ENCODE measurements at places on chromosomes 12 and 14.
A peak's percentile ranks its signal among the peaks of the same experiment; 100 is the strongest.

GRCh38 chr12:123936956-123937706 is 35.5 kb downstream of the CCDC92 start:
- DNase-seq = no peak

DNA sequence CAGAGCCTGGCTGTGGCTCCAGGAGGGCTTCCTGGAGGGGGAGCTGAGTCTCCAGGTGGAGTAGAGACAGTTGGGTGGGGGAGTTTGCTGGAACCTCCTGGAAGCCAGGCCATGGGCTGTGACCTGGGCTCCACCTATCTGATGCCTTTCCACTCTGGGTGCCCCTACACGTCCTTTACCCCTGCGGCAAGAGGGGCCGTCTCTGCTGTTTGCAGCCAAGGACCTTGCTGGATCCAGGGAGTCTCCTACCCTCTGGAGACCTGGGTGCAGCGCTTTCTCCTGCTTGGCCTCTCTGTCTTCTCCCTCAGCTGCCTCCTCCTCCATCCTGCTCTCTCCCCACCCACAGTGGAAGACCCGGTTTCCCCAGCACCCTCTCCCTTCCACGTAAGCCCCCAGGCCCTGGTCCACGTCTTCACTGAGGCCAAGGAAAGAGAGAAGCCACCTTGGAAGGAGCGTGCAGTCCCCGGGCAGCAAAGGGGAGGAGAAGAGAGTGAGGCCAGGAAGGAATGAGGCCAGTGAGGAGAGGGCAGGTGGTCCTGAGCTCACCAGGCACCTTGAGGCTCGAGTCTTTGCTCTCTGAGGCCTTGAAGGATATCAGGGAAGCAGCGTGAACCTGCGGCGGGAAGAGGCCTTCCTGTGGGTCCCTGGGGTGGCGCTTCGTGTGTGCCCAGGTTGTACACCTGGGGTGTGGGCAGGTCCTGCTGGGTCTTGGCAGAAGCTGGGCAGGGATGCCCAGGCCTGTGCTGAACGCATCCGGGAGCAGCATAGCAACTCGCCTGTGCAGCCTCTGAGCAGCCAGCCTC is 294.3 kb upstream of the RTL1 start:
- no peak for DNase-seq

DNA sequence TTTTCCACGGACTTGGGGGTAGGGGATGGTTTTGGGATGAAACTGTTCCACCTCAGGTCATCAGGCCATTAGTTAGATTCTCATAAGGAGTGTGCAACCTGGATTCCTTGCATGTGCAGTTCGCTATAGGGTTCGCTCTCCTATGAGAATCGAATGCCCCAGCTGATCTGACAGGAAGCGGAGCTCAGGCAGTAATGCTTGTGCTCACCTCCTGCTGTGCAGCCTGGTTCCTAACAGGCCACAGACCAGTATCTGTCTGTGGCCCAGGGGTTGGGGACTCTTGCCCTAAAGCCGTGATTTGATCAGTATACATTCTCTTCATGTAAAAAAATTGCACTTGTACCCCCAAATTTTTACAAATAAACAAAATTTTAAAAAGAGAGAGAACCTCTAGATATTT is 219.4 kb upstream of the CPNE8 start:
- no peak for DNase-seq

DNA sequence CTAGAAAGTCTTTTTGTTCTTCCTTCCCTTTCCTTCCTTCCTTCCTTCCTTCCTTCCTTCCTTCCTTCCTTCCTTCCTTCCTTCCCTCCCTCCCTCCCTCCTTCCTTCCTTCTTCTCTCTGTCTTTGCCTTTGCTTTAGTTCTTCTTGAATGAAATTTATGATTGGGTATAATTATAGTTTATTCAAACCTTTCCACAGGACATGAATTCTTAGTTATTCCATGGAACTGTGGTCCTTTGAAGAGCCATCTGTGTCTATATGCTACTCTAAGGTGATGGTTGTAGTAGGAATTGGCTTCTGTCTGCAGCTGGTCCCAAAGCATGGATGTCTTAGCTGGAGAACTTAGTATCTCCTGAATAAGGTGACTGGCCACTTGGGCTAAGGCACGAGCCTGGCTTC is 64.8 kb downstream of the IGF1 start:
- DNase-seq = no peak

DNA sequence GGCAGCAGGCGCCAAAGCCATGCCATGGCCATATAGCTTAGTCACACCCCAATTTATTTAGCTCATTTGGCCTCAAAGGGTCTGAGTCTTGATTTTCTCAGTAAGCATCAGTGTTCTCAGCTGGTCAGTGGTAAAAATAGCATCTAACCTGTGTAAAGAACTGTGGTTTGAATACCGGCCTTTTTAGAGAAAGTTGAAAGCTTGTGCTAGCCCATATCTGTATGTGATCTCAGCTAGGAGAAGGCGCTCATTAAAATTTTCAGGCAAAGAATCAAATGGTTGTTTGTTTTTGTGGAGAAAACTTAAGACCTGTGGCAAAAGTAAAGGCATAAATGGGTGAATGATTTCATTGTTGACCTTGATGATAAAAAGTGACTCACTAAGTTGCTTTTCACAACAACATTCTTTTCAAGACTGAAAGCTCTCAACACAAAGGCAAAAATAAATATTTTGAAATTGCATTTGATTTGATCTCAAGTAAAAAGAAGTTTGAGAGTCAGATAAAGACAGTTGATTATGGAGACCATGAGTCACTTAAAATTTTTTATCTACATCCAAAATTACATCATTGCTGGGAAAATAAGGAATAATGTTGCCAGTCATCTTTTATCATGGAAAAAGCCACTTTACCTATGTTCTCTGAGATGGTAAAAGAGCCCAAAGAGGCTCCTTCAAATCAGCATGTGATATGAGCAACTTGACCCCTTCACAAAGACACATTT is 128.5 kb upstream of the RGS6 start:
- no peak for DNase-seq

DNA sequence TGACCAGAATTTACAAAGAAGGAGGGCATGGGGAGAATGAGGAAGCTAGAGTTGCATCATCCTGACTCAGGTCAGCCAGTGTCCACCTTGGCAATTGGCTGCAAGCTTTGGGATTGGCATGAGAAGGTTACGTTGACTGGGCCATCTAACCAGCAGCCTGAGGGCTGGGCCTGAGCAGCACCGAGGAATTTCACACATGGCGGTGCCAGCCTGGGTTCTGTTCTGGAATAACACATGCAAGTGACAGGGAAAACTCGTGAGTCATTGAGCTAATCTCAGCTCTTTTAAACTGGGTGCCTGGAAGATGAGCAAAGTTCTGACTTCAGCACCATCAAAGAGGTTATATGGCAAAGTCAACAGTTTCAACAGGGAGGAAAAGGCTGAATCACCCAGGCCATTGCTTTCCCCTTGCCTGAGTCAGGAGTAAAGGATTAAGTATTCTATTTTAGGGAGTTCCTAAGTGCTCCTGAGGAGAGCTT is 543.2 kb upstream of the TBX3 start:
- DNase-seq = peak; percentile 90

GRCh38 chr14:78197051-78197450 is 26.9 kb downstream of the NRXN3 start:
- DNase-seq = no peak

GRCh38 chr14:33357225-33358010 is 418.7 kb downstream of the NPAS3 start:
- no peak for DNase-seq

- DNase-seq = peak; percentile 67
Observed at GRCh38 chr12:65607401-65607841, 216.9 kb upstream of the HMGA2 start.

GRCh38 chr12:69329669-69330428 is 18.3 kb upstream of the LYZ start:
- no peak for DNase-seq

- DNase-seq = peak; percentile 16
Observed at GRCh38 chr14:57246933-57247657, 21.6 kb downstream of the EXOC5 start.

DNA sequence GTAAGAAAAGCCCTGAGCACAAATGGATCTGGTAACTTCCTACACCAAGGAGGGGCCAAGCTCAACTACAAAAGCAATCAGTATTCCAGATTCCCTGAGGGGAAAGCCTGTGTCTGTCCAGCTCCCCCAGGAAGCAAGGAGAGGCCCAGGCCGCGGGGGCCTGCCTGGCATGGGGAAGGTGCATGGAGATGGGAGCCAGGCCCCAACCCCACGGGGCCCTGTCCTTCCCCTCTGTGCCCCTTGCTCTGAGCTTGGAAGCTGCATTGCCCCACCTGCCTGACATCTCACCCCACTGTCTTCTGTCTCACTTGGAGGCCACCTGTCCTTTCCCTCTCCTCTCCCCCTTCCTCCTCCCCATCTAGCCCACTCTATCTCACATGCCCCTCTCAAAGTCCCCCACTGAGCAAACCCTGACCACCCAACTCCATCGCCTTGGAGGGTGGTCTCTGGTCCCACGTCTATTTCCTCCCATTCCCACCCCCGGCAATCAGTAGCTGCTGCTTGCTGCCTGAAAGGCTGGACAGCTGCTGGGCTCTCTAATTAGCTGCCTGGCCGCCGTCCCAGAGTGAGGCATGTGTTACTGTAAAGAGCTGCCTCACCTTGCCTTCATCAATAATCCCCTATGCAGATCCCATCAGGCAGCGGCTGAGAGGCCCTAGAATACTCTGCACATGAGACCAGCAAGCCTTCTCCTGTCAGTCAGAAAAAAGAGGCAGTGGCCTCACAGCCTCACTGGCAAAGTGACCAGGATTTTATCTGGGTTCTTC is 3.4 kb upstream of the TMEM229B start:
- DNase-seq = no peak

DNA sequence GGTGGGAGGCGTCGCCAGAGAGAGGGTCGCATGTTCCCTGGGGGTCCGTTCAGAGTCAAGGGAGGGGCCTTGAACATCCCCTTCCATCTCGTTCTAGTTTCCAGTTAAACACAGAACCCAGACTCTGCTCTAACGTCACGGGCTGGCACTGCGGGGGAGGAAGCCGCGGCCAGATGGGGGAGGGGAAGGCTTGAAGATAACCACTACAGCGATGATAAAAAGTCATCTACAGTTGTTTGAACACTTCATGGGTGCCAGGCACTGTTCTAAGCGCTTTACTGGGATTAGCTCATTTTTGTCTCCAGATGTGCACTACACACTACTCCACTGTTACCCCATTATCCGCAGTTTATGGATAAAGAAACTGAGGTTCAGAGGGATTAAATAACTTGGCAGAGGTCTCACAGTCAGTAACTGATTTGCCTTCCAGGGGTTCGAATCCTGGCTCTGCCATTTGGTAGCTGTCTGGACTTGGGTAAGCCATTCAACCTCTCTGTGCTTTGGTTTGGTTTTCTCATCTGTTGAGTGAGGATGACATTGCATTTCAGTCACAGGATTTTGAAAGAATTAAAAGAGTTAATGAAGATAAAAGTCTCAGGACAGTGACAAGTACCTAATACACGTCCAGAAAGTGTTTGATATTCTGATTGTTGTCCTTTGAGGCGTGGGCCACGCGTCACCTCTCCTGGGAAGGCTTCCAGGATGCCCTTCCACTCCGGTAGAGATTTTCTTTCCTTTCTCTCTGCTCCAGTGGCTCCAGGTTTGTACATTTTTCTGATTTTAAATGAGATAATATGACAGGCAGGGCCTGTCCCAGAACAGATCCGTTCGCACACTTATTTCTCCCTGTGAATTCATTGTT is 798 bp upstream of the RASAL1 start:
- no peak for DNase-seq

GRCh38 chr12:63238892-63239291 is 87.9 kb upstream of the AVPR1A start:
- DNase-seq = peak; percentile 0

- DNase-seq = no peak
Observed at GRCh38 chr12:48969833-48970701, 1.5 kb downstream of the WNT10B start.

DNA sequence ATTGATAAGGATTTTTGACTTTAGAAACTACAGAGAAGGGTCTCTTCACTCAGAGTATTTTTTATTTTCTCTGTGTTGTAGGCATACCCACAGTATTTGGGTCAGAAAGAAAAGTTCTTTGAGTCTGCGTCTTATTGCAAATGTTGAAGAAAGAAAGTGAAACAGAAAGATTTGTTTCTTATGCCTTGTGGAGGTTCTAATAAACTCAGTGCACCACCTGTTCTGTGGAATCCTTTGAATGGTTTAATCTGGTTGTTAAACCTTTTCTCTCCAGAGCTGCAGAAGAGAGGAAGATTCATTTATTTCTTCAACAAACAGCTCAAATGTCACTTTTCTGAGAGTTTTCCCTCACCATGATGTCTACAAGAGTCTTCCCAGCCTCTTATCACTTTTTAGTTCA is 146.6 kb upstream of the PLEKHG7 start:
- DNase-seq = no peak

DNA sequence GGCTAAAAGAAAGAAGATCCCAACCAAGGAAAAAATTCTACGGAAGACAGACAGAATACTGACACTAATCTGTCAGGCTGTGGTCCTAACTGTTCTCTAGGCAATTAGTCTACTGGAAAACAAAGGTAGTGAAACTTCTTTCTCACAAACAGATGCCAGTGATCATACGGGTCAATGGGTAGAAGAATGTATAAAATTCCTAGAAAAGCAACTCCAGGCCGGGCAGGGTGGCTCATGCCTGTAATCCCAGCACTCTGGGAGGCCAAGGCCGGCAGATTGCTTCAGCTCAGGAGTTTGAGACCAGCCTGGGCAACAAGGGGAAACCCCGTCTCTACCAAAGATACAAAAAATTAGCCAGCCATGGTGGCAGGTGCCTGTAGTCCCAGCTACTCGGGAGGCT is 64.8 kb downstream of the HECTD4 start:
- no peak for DNase-seq

DNA sequence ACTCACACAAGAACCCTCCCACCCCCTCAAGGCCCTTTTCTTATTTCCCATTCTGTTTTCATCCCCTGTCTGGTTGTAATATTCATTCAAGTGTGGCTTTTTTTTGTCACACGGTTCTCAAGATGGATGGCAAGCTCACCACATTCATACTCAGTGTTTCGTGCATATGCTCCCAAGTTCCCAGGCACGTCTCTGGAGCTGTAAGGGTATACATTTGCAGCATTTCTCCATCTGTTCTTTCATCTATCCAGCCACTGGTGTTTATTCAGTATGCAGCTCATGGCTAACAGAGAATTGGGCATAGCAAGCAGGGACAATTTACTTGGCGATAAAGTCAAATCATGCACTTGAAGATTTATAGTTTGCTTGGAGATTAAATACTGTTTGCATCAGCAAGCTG is 212.1 kb downstream of the GRIN2B start:
- no peak for DNase-seq

Measured in fibroblast of upper back skin (primary cell).